ENCODE measurements at places on chromosomes 13 and 19.

- DNase-seq, result no peak
These were observed 38.1 kb upstream of the ZNF527 start for GRCh38 chr19:37332839-37333238.

DNA sequence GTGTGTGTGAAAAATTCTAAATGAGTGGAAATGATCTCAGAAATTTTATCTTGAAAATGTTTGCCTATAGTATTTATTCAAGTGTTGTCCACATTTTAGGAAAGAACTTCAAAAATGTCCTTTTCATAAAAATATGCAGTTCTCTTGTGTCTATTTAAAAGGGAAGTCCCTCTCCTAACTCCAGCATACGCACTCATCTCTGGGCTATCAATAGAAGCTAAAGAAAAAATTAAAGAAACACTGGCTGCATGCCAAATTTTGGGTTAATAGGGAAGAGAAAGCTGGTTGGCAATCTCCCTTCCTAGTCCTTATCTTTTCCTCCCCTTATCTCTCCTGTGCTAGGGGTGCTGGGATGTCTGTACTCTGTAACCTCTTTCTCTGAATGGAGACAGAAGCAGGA lies 313.3 kb downstream of the ENOX1 start:
- no peak for DNase-seq

GRCh38 chr19:52227196-52227940 lies 37.5 kb downstream of the PPP2R1A start:
- DNase-seq, result no peak

- peak; percentile 55 for DNase-seq
These were observed 88.0 kb downstream of the PCCA start for GRCh38 chr13:100176801-100177400.

DNA sequence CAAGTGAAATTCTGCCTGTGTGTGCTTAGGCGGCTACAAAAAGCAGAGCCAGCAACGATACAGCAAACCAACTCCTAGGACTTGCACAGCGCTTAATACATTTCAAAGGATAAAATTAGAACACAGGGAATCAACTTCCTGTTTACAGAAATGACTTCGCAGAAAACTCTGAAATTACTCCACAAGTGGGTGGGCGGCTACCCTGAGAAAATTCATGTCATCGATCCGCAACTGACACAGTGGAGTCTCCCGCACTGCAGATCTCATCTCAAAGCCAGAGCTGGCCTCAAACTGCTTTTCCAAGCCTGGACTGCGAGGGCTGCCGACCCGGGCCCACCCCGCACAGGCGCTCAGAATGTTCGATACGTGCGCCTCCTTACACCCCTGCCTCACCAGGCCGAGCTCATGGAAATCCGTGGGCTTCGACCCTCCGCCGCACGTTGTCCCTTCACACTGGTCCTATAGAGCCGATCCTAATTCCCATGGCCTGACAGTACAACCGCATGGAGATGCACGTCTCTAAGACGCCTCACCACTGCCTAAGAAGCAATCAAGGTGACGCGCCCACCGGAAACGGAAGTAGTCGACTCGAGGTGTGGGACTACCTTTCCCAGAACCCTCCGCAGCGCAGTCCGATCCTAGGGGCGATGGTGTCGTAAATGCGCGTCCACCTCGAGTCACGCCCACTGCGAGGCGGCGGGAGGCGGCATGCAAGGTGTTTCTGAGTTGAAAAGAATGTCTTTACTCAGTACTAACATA lies at the start of gene ZNF229:
Gene ZNF229 (minus strand): TSS at position 557 of the 759 bp plus-strand sequence. CDS start 5,625 bp downstream, outside the sequence.
- DNase-seq, result peak; percentile 81

GRCh38 chr13:113897161-113897560 lies 33.3 kb upstream of the GAS6 start:
- peak; percentile 87 for DNase-seq

GRCh38 chr13:113749967-113750366 lies 9.1 kb upstream of the TMEM255B start:
- DNase-seq, result no peak

All from fibroblast of skin of left quadriceps (primary cell).